Stimulated activated CD8-positive, alpha-beta memory T cell treated with anti-CD3 and anti-CD28 coated beads, Interleukin-12 subunit alpha, Interleukin-12 subunit beta, amount 100 ng/mL, for 4 hours (primary cell): ENCODE measurements at places on chromosomes 3 and 15.

GRCh38 chr3:15899388-15899787 is 101.6 kb upstream of the ANKRD28 start:
- DNase-seq = no peak

- DNase-seq = no peak
Observed at GRCh38 chr3:23624305-23624704, 181.4 kb upstream of the UBE2E1 start.

DNA sequence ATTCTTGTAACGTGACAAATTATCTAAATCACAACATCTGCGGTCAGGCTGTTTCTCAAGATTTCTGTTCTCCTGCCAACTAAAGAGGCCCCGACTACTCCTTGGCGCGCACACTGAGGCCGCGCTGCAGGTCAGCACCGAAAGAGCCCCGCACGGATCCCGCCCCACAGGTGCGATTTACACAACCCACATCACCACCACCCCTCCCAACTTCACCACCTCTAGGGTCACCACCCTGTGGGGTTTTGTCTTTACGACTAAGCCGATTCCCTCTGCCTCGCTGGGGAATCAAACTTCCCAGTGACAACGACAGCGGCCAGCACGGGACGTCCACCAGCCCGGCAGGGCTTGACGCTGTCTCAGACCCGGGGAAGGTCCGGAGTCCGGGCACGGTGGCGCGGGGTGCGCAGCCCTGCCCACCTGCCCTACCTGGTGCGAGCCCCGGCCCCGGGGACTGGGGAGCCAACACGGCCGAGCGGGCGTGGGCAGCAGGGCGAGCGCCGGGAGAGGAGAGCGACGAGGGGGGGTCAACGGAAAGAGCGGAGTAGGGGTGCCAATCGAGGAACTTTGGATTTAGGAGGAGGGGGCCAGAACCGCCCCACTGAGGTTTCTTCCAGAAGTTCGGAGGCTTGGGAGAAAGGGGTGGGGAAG is 764 bp downstream of the UACA start:
- no peak for DNase-seq

DNA sequence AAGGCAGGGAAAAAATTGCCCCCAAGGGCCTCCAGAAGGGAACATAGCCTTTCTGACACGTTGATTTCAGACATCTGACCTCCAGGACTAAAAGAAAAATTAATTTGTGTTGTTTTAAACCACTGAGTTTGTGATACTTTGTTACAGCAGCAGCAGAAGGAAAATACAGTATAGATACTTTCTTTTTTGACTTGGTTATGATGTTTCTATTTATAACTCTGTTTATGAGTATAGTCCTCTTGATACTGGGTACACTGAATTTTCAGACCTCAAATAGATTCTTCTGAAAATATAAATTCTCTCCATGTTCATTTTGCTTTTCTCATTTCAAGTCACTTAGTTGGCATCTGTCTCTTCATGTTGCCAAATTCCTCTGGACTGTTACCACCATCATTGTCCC is 44.4 kb upstream of the ST3GAL6 start:
- no peak for DNase-seq

DNA sequence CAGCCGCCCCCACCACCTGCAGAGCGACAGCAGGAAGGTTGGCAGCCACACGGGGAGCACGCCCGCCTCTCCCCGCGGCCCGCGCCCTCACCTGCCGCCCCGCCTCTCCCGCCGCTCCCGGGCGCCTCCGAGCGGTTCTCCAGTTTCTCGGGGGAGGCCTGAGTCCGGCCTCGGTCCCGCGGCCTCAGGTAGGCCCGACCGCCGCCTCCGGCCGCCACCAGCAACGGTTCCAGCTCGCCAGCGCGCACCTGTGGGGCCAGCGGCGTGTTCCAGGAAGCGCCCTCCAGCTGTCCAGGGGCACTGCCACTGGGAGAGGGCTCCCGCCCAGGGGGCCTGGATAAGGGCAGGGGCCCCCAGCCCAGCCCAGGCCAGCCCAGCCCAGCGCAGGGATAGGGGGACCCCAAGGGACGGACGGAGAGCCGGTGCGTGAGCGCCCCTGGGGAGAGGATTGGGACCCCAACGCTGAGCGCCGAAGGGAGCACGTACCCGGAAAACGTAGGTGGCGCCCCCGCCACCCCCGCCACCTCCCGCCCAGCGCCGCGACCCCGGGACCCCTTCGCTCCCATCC is 2.2 kb downstream of the LTK start:
- DNase-seq = no peak

DNA sequence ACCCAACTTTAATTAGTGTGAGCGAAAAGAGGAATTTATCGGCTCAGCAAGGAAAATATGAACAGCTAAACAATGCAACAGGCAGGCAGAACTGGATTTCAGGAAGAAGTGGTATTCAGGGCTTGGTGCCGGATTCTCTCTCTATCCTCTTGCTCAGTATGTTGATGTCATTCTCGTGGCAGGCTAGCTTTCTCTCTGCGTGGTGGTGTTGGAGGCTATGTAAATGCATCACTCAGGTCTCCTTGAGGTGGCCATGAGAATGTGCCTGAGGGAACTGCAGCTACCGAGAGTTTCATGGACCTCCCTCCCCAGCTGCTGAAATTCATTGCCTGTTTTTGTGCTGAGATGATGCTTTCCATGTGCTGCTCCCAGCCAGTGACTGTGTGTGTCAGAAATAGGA is 18.3 kb upstream of the SYN2 start:
- DNase-seq = no peak

- DNase-seq = no peak
Observed at GRCh38 chr3:46416811-46417510, 9.9 kb downstream of the CCRL2 start.

GRCh38 chr15:38354315-38354929 is 99.5 kb upstream of the FAM98B start:
- peak; percentile 11 for DNase-seq

DNA sequence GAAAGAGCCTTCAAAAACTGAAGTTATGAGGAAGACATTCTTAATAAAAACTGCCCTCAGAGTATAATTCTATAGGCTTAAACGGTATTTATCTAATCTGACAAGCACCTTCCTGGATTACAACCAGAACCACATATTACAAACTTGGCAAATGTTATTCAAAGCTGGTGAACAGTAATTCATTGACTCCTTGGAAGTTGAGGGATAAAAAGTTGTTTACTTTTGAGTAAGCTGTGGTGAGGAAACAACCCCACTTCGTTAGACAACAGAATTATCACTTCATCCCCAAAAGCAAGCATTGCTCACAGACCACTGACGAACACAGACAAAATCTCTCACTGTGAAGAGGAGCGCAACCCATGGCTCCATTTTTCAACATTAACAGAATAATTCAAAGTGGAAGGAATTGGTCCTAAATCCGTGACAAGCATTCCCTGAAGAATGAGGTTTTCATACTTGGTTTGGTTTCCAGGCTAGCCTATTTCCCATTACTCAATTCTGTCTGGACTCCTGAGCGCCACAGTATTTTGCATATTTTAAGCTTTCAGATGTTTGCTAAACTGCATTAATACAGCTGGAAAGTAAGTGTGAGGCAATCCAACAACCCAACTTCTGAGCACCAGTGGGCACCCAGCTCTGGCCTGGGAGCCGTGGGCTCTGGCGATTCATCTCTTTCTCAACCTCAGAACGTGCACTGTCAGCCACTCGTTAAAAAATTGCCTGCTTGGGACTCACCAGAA is 32.7 kb downstream of the LRIG1 start:
- no peak for DNase-seq

DNA sequence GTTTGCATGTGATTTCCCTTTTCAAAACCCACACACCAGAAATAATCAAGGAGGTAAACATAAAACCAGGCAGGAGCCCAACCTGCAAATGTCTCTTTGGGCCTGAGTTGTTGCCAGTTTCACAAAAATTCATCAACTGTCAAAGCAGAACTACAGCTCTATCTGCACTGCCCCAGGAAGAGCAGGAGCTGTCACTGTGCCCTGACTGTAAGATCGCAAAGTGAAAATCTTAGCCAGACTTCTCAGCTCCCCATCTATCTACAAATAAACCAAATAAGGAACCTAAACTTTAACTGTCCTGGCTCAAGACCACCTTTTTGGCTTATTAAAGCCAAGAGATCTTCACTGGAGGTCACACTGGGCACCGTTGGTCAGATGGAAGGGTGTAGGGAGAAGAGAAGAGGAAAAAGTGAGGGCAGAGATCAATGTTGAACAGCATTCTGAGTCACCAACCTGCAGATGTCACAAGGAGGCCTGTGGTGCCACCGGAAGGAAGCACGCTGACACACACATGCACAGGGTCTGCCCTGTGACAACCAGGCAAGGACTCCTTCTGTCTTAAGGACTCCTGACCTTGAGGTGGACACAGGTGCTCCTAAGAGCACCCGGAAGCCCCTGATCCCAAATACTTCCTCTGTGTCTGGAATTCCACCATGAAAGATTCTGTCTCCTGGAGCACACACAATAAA is 58.7 kb downstream of the RPN1 start:
- no peak for DNase-seq

- no peak for DNase-seq
Observed at GRCh38 chr3:147298511-147298982, 107.8 kb downstream of the ZIC4 start.

DNA sequence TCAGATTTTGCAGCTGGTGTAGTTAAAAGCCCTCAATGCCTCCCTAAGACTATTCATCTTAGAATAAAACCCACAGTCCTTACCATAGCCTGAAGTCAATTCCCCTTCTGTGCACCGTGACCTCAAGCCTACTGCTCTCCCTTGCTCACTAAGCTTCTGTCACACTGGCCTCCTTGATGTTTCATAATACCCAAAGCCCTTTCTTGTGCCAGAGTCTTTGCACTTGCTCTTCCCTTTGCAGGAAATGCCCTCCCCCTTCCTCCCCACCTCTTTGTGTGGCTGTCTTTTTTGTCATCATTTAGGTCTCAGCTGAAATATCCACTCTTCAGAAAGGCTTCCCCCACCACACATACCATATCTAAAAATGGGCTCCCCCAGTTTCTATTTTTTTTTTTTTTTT is 4.2 kb upstream of the PLEKHO2 start:
- no peak for DNase-seq

GRCh38 chr15:64755427-64755940 is 19.9 kb downstream of the RBPMS2 start:
- DNase-seq = no peak

DNA sequence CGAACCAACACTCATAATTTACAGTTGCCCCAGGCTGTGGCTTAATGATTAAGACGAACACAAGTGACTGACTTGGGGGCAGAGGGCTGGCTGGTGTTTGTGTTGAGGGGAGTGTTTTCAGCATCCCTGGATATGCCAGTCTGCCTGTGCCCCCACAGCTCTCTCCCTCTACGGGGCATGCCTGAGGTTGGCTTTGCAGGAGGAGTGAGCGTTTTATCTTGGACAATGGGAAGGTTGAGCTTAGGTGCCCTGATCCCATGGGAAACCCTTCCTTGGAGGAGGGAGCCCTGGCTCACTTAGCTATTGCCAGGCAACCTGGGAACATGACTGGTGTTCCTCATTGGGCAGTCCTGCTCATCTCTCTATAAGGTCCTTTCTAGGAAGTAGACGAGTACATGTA is 17.6 kb downstream of the FAM107A start:
- no peak for DNase-seq

- no peak for DNase-seq
Observed at GRCh38 chr15:83132861-83133523, 25.5 kb downstream of the TM6SF1 start.

- DNase-seq = no peak
Observed at GRCh38 chr15:70932397-70932796, 39.8 kb downstream of the LRRC49 start.

- DNase-seq = no peak
Observed at GRCh38 chr15:56045068-56045748, 51.8 kb upstream of the NEDD4 start.

DNA sequence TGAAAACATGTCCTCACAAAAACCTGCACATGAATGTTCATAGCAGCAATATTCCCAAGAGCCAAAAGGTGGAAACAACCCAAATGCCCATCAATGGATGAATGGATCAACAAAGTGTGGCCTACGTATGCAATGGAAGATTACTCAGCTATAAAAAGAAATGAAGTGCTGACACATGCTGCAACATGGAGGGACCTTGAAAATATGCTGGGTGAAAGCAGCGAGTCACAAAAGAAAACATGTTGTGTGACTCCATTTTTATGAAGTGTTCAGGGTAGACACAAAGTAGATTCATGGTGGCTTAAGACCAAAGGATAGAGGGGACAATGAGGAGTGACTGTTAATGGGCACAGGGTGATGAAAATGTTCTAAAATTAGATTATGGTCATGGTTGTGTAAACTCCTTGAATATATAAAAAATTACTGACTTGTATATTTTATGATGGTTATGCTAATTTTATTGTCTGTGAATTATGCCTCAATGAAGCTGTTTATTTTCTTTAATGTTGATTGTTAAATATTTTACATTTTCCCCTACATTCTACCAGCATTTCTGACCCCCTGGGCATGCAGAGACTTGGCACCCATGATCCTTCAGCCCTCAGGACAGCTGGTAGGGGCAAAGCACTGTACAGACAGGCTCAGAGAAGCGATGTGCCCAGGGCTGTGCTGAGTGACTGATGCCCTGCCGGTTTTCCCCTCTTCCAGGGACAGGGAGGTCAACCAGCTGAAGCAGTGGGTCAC is 37.8 kb downstream of the CFAP100 start:
- no peak for DNase-seq

GRCh38 chr3:57060089-57060821 is at the start of gene SPATA12:
Gene SPATA12, plus strand, starts transcription at chr3:57060664. Its CDS starts 13,031 bp downstream, at chr3:57073695.
- DNase-seq = no peak

GRCh38 chr15:94052711-94053110 is 178.7 kb upstream of the MCTP2 start:
- DNase-seq = no peak

DNA sequence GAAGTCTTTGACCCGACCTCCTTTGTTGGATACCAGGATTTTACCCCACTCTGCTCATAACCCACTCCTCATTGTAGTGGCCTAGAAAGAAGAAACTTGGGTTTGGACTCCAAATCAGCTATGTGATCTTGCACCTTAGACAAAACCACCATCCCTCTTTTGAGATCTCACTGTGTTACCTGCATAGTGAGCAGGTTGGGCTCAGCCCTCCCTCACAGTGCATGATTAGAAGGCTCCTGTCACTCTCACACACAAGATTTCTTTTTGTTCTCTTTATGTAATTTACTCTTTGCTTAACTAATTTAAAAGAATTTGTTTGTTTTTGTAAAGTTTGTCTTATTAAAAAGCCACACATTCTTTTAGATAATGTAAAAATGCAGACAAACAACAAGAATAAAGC is 587.8 kb downstream of the MECOM start:
- DNase-seq = no peak

GRCh38 chr3:161414907-161415306 is 43.6 kb upstream of the SPTSSB start:
- DNase-seq = no peak

GRCh38 chr15:33424025-33424424 is 113.3 kb downstream of the RYR3 start:
- no peak for DNase-seq

GRCh38 chr3:45215466-45215865 is 10.6 kb downstream of the TMEM158 start:
- no peak for DNase-seq

- no peak for DNase-seq
Observed at GRCh38 chr3:158384019-158384418, 187.0 kb upstream of the MLF1 start.

- no peak for DNase-seq
Observed at GRCh38 chr15:72306211-72306785, 13.7 kb downstream of the CELF6 start.
